GM23248 (cell line): ENCODE measurements at places on chromosomes 4 and X.
A peak's percentile ranks its signal among the peaks of the same experiment; 100 is the strongest.

GRCh38 chr4:143054971-143055370 is 129.7 kb upstream of the USP38 start:
- DNase-seq = peak; percentile 16

DNA sequence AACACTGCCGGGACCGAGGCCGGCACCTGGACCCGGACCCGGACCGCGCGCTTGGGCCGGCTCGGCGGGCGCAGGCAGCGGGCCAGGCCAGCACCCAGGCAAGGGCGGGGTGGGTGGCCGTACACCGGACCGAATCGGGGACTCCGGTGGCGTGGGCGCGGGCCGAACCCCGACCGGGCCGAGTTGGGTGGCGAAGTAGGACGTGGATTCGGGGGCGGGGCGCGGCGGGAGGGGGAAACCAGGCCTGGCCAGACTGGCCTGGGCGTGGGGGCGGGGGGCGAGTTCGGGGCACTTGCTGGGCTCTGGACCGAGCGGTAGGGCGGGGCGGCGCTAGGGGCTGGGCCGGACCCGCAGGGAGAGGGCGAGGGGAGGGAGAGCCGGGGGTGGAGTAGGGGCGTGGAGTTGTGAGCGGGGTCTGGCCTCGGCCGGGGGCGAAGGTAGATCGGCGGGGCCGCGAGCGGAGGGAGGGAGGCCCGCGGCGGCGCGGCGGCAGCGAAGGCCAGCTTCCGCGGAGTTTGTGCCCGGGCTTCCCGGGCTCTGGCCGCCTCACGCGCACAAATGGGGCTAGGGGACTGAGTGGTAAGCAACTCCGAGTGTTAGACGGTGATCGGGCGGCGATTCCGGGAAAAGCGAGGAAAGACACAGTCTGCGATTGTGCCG is 1.8 kb upstream of the BCORL1 start:
- peak; percentile 35 for DNase-seq

GRCh38 chr4:26842911-26843310 is 17.7 kb upstream of the STIM2 start:
- no peak for DNase-seq

- DNase-seq = no peak
These were observed 1.4 kb downstream of the CNKSR2 start for GRCh38 chrX:21375708-21376009.

GRCh38 chrX:45935408-45935807 is 609.8 kb downstream of the ZNF674 start:
- DNase-seq = no peak

- no peak for DNase-seq
These were observed 419.4 kb downstream of the ADGRL3 start for GRCh38 chr4:61619528-61619927.

DNA sequence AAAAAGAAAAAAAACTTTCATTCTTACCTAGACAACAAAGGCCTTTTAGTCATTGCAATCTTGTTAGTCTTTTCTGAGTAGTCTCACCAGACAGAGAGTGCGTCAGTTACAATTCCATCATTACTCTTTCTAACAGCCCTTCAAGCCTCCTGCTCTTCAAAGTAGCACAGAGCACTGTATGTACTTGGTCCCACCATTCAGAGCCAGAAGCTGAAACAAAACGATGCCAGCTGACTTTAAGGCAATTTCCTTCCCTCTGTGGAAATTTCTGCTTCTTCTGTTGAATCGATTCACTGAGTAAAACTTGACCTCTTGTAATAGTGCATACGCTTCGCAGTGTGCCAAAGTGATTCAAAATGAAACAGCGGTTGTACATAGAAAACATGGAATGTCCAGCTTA is 57.7 kb upstream of the TENM3 start:
- DNase-seq = no peak

DNA sequence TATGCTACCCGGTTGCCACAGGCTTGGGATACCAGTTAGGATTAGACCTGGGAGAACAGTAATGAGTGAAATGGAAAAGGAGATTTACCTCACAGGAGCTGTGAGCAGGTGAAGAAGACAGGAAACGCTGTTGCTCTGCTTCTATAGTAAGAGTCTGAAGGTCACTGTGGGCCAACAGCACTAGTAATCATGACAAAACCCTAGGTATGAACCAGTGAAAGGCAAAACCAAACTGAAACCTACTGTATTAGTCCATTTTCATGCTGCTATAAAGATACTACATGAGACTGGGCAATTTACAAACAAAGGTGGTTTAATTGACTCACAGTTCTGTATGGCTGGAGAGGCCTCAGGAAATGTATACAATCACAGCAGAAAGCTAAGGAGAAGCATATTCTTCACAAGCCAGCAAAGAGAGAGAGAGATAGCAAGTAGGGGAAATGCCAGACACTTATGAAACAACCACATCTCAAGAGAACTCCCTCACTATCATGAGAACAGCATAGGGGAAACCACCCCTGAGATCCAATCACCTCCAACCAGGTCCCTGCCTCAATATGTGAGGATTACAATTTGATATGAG is 736.7 kb upstream of the INTU start:
- DNase-seq = no peak

GRCh38 chr4:13118633-13119032 is 365.5 kb downstream of the RAB28 start:
- no peak for DNase-seq

DNA sequence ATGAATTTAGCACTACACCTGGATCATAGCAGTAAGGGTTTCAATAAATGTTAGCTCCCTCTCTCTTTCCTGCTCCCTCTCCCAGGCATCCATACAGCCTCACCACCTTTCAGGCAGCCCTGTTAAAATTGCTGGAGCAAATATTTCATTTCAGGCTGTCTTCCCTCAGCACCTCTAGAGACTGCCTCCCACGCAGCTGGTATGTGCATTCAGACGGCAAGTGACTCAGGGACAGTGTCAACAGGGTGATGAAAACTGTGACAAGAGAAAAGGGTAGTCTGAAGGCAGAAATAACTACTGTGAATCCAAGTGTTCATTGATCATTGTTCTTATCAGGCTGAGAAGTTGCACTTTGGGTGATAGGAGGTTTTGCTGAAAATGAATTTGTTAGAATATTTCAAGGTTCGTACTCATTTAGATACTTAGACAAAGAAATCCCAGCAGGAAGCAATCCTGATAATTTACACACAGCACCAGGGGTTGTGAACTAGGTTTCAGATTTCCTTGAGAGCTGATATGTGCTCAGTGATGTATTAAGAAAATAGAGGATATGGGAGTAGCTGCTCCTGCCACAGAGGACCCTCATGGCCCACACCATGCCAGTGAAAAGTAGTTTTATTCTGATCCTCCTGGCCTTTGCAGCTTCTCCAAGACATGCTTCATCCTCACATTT is 424.2 kb downstream of the FGF13 start:
- no peak for DNase-seq

DNA sequence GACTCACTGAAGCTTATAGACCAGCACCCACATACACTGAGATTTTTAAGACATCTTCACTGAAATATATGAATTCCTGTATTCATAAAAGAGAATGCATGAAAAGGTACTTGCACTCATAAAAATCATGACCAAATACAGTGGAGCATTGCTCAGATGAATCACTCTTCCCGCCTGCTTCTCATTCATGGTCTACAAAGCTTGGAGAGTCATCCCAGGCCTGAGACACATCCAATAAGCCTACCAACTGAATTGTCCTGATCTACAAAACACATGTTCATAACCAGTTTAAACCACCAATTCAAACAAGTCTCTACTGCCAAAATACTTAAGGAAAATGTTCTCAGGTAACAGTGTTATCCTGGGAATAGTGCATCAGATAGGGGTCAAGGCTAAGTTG is 38.1 kb downstream of the PROM1 start:
- DNase-seq = peak; percentile 15

- no peak for DNase-seq
These were observed 38.2 kb downstream of the CSN3 start for GRCh38 chr4:70280567-70280966.

DNA sequence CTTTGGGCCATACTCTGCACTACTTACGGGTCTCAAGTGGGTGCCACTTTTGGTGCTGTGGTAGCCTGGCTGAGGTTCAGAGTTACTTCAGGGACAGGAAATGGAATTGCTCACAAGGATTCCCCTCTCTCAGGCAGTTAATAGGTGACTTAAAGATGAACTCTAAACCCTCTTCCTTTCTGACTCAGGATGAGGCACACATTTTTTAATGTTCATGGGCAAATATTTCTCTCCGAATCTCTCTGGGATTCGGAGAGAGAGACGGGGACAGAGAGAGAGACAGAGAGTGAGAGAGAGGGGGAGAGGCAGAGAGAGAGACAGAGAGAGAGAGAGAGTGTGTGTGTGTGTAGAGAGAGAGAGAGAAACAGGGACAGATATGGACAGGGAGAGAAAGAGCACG is 79.8 kb downstream of the NYX start:
- peak; percentile 42 for DNase-seq

GRCh38 chrX:42869011-42869410 is 91.0 kb upstream of the PPP1R2C start:
- no peak for DNase-seq

DNA sequence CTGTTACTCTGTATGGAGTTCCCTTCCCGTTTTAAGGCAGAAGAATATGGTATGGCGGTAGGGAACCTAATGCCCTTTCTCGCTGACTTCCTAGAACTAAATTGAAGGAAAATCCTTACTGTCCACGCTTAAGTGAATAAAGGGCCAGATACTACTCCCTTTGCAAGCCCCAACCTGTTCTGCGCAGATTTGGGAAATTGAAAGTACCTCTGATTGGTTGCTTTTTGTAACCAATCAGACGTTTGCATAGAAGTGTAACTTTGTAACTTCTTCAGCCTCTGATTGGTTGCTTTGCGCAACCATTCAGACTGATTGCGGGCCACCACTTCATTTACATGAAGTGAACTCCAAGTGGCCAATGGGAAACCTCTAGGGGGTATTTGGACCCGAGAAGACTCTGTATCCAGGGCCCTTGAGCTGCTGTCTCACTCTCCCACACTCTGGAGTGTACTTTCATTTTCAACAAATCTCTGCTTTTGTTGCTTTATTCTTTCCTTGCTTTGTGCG is 1.2 kb upstream of the TMEM33 start:
- no peak for DNase-seq

GRCh38 chrX:127649011-127649410 is 403.2 kb downstream of the ACTRT1 start:
- no peak for DNase-seq

GRCh38 chr4:183918696-183919095 is 13.6 kb downstream of the STOX2 start:
- no peak for DNase-seq

DNA sequence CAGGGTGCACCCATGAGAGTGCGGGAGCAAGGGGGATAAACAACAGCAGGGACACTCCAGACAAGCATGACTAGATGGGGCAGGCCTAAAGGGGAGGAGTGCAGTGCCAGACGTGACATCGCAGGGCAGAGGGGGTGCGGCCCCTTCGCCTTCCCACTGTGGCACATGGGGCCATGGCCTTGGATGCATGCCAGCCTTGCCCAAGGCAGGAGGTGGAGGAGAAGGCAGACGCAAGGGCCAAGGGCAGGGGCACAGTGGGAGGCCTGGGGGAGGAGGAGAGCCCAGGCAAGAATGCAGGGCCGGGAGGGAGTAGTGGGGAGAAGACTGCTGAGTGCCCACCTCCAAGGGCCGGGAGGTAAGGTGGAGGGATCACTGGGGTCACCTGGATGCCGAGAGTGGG is 21.6 kb downstream of the PNMA6E start:
- DNase-seq = no peak

DNA sequence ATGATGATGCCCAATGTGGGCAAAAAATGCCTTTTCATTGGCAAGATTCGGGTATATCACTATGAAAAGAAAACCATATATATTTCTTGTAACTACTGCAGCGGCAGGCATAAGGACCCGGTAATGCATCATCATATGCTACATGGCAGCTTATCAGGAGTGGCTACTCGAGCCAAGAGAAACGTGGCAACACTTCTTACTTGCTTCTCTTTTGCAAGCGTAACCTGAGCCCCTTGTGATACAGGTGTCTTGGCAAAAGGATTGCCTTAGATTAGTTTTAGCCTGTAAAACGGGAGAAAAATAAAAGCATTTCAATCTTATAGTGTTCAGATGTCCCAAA is 280.3 kb downstream of the SPRY1 start:
- no peak for DNase-seq

GRCh38 chr4:150477869-150478268 is 104.1 kb upstream of the MAB21L2 start:
- DNase-seq = no peak

DNA sequence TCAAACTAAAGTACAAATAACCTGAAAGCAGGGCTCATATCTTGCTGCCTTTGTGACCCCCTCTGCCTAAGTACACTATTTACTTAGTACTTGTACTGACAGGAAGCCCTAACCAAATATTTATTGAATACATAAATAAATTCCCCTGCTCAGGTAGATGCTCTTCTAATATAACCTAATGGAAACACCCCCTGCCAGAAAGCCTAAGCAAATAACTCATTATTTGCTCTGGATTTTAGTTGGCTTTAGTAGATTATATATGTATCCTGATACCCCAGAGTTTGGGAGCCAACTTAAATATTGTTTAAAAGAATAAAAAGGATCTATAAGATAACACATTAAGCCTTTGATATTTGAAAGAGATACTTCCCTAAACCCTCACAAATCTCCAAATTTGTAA is 318.2 kb downstream of the PPP1R2C start:
- no peak for DNase-seq

GRCh38 chr4:41643331-41643730 is 105.2 kb downstream of the PHOX2B start:
- DNase-seq = no peak

GRCh38 chr4:170716868-170717267 is 627.1 kb upstream of the AADAT start:
- no peak for DNase-seq

GRCh38 chr4:6749340-6750171 is 33.0 kb upstream of the KIAA0232 start:
- DNase-seq = peak; percentile 81

DNA sequence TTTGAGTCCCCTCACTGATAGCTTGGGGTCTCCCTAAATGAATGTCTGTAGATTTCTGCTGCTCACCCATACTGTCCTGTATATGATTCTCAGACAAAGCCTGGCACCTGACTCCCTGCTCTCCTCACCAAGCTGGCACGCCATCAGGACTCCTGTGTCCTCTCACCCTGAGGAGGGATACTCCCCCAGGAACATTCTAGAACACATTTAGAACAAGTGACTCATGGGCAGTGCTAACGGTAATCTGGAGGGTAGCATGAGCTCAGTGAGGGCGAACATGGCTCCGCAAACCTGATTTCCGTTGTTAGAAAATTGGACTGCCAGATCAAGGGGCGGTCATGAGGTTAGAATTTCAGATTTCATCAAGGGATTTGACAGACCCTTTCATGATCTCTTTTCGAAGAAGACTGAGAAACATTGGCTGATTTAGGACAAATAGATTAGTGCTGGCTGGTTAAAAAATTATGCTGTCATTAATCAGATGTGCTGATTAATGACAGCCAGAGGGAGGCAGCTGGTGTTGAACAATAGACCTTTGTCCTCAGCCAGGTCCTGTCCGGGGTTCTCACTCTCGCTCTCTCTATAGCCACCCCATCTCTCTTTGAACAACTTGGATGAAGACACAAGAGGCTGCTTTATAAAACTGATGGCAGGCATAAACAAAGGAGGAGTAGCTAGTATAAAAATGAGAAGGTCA is 244.3 kb downstream of the PTTG2 start:
- no peak for DNase-seq
